Cardiac muscle cell (in vitro differentiated cells and primary cell): ENCODE measurements at places on chromosomes 5 and 9.
A peak's percentile ranks its signal among the peaks of the same experiment; 100 is the strongest.

DNA sequence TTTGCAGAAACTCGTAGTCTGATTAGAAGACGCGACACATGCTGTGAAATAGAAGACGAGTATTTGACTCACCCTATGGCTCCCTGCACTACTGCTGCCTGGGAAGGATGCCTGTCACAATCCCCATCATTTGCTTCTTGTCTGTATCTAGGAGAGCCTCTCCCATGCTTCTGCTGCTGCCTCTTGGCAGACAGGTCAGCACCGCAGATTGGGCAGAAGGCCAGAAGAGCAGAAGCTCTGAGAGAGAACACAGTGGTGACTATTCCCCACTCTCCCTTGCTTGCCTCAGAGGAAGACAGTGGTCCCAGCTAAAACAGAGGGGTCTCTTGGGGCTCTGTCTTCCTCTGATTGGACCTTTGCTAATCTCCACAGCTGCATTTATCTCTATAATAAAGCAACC lies 84.0 kb upstream of the SMIM32 start:
- no peaks in the 10 kb centered on the region for H3K4me1 ChIP-seq
- no peak overlapping the region for H3K27ac ChIP-seq
- peak; percentile 26 for DNase-seq
- H3K4me3 ChIP-seq: no peak overlapping the region
- H3K36me3 ChIP-seq: no peaks in the 10 kb centered on the region
- no peaks in the 10 kb centered on the region for H3K27me3 ChIP-seq

DNA sequence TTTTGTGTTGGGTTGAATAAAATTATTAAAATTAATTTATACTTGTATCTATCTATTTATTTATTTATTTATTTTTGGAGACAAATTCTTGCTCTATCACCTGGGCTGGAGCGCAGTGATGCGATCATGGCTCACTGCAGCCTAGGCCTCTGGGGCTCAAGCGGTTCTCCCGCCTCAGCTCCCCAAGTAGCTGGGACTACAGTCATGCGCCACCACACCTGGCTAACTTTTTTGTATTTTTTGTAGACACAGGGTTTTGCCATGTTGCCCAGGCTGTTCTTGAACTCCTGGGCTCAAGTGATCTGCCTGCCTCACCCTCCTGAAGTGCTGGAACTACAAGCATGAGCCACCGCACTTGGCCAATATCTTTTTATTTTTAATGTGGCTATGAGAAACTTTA lies 134.7 kb upstream of the SPDL1 start:
- no peaks in the 10 kb centered on the region for H3K36me3 ChIP-seq
- no peak overlapping the region for H3K4me3 ChIP-seq
- no peak for DNase-seq
- no peak overlapping the region for H3K27ac ChIP-seq

DNA sequence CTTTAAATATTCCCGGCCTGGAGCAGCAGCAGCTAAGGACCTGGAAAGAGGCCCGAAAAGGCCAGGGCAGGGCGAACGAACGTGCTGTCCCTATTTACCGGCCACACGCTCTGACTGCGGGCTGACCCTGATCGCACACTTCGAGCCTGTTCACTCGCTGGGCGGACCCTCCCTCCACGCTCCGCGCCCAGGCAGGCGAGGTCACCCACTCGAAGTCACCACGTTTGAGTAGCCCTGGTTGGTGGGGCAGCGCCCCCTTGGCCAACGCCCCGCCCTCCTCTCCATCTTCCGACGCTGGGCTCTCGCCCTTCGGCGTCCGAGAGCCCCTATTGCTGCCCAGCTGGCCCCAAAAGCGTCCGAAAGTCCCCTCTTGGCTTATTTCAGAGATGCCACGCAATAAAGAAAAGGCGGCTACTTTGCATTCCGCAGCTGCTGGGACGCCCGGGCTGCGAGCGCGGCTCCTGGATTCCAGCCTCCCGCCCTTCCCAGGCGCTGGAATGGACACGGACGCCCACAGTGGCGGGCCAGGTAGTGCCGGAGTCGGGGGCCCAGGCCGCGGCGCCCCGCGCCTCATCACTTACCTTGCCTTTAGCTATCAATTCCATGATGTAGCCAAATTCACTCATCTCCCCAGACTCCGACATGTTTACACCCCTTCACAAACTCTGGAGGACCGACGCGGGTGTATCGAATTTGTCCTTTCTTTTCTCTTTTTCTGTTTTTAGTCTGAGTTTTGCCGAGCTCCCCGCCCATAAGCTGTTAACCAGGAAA lies 9.9 kb upstream of the TRIM36 start:
- peak; percentile 63 for DNase-seq
- no peak overlapping the region for H3K27ac ChIP-seq
- H3K4me3 ChIP-seq: peak overlapping the region; percentile 44
- H3K36me3 ChIP-seq: no peaks in the 10 kb centered on the region
- peaks cover 76% of the 10 kb centered on the region for H3K27me3 ChIP-seq

GRCh38 chr9:89675058-89675742 lies 70.4 kb downstream of the GADD45G start:
- H3K27ac ChIP-seq: no peak overlapping the region
- DNase-seq: peak; percentile 9
- H3K27me3 ChIP-seq: no peaks in the 10 kb centered on the region
- H3K4me3 ChIP-seq: no peak overlapping the region

GRCh38 chr5:88081877-88082276 lies 186.8 kb downstream of the TMEM161B start:
- no peak overlapping the region for H3K4me3 ChIP-seq
- DNase-seq: no peak
- H3K27ac ChIP-seq: no peak overlapping the region
- H3K27me3 ChIP-seq: no peaks in the 10 kb centered on the region
- H3K4me1 ChIP-seq: no peaks in the 10 kb centered on the region

DNA sequence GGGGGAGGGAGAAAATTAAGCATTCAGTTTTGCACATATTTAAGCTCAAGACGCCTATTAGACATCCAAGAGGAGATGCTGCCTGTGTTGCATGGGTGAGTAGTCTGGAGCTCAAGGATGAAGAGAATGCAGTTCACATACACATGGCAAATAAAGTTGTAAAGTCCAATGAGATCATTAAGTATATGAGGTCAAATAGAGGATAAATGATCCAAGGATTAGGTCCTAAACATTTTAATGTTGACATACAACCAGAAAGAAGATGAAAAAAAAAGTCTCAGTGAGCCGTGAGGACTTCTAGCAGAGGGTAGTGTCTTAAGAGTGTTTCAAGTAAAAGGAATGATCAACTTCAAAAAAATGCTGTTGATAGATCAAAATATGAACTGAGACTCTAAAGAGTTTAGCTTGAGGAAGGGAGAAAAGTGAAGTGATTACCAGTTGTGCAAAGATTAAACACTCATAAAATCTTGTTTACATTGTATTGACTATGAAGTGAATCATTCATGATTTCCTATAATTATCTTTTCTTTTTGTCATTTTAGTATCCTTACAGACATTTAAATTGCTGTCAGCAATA lies 251.8 kb downstream of the ZNF608 start:
- H3K36me3 ChIP-seq: no peaks in the 10 kb centered on the region
- DNase-seq: no peak
- H3K4me1 ChIP-seq: no peaks in the 10 kb centered on the region
- H3K27ac ChIP-seq: no peak overlapping the region
- no peak overlapping the region for H3K4me3 ChIP-seq
- H3K27me3 ChIP-seq: no peaks in the 10 kb centered on the region

GRCh38 chr9:107637421-107638420 lies 148.2 kb upstream of the KLF4 start:
- no peaks in the 10 kb centered on the region for H3K4me1 ChIP-seq
- H3K36me3 ChIP-seq: no peaks in the 10 kb centered on the region
- peaks cover 30% of the 10 kb centered on the region for H3K27me3 ChIP-seq
- peak overlapping the region; percentile 30 for H3K4me3 ChIP-seq

DNA sequence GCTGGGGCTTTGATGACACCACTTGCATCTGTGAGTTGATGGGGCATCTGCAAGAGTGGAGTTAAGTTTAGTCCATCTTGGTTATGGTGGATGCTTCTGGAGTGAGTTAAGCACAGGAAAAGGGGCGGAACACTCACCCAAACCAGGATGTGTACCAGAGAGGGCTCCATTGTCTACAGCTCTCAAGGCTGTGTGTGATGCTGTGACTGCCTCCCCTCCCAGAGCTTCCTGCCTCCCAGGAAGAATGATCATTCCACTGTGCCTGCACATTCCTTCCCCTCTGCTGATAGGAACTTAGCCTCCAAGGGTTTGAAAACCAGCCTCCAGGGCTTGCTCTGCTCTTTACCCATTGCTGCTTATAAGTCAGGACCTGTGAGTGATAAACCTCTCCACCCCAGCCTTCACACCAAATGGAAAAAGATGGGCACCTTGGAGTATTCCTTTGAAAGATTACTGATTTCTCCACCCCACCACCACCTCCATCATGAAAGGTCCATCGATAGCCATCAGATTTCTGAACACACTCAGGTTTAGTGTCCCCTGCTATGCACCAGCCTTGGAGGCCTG lies 160.1 kb upstream of the SPRY4 start:
- no peak overlapping the region for H3K4me3 ChIP-seq
- no peak overlapping the region for H3K27ac ChIP-seq
- H3K36me3 ChIP-seq: no peaks in the 10 kb centered on the region

DNA sequence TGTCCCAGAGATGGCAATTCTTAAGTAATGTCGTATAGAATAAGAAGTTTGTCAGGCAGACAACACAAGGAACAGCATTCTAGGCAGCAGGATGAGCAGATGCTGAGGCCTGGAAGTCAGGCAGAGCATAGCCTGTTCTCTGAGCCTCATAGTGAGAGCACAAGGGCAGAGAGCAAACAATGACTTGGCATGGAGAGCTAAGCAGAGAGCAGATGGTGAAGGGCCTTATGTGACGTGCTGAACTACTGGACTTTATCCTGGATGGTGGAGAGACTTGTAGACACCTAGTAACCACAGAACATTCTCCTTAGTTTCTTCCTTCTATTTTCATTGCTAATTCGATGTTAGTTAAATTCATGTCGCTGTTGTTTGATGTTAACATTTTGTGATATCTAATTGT lies 60.1 kb downstream of the KCTD16 start:
- peaks cover 5% of the 10 kb centered on the region for H3K4me1 ChIP-seq
- no peak overlapping the region for H3K4me3 ChIP-seq
- DNase-seq: no peak
- no peak overlapping the region for H3K27ac ChIP-seq

- H3K36me3 ChIP-seq: peaks cover 10% of the 10 kb centered on the region
- H3K27me3 ChIP-seq: no peaks in the 10 kb centered on the region
- no peak for DNase-seq
- no peak overlapping the region for H3K27ac ChIP-seq
- H3K4me3 ChIP-seq: no peak overlapping the region
- H3K4me1 ChIP-seq: peaks cover 23% of the 10 kb centered on the region
Observed at GRCh38 chr9:95067897-95068296, 249.6 kb downstream of the FANCC start.

- no peak for DNase-seq
- no peak overlapping the region for H3K4me3 ChIP-seq
Observed at GRCh38 chr5:151153766-151154272, 3.8 kb downstream of the ANXA6 start.

- H3K27me3 ChIP-seq: no peaks in the 10 kb centered on the region
- H3K4me1 ChIP-seq: no peaks in the 10 kb centered on the region
- H3K27ac ChIP-seq: no peak overlapping the region
- DNase-seq: no peak
- H3K4me3 ChIP-seq: no peak overlapping the region
- H3K36me3 ChIP-seq: no peaks in the 10 kb centered on the region
Observed at GRCh38 chr5:2909035-2909434, 157.6 kb upstream of the IRX2 start.

- no peaks in the 10 kb centered on the region for H3K4me1 ChIP-seq
- H3K27ac ChIP-seq: no peak overlapping the region
- no peak for DNase-seq
- no peaks in the 10 kb centered on the region for H3K27me3 ChIP-seq
- no peaks in the 10 kb centered on the region for H3K36me3 ChIP-seq
Observed at GRCh38 chr9:93253633-93254032, 69.7 kb downstream of the WNK2 start.

DNA sequence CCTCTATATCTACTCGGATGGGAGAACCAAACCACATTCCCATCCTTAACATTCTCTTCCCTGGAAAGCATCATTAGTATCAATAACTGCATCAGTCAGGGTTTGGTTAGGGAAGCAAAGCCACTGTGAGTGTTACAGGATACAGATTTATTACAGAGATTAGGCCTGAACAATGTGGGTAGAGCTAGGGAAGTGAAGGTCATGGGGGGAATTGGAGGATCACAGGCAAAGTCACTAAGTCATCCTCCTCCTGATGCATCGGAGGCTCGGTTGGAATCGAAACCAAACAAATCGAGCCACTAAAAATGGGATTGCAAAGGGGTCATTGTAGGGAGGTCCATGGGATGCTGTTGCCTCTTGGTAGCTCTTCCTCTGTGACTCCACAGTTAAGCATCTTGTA lies 61.8 kb upstream of the ZBTB43 start:
- H3K27ac ChIP-seq: no peak overlapping the region
- no peaks in the 10 kb centered on the region for H3K36me3 ChIP-seq
- H3K27me3 ChIP-seq: peaks cover 50% of the 10 kb centered on the region
- H3K4me1 ChIP-seq: no peaks in the 10 kb centered on the region
- no peak overlapping the region for H3K4me3 ChIP-seq
- DNase-seq: no peak
